ENCODE measurements at places on chromosomes 7 and 10.
A peak's percentile ranks its signal among the peaks of the same experiment; 100 is the strongest.

- peak; percentile 17 for DNase-seq
Observed at GRCh38 chr7:69245646-69246045, 352.6 kb upstream of the AUTS2 start.

DNA sequence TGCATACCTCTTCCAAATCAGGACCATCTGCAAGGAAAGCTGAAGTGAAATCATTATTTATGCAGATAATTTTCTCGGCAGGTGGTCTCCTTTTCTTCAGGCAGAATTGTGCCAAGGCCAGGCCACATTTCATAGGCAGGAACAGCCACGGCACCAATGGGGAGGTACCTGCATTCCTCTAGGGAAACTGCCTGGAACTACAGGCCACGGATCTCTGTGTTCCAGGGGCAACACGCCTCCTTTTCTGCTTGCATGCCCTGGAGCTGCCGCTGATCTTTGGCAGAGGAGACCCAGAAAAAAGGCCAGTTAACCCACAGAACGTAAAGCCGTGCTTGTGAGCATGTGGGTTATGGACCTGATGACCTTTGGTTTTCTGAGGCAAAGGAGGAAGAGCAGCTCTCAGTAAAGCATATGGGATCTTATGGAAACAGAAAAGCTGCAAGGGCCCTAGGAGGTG is 111.2 kb upstream of the KIAA1217 start:
- DNase-seq, result no peak

GRCh38 chr10:123842692-123843385 is 48.8 kb downstream of the CPXM2 start:
- no peak for DNase-seq

DNA sequence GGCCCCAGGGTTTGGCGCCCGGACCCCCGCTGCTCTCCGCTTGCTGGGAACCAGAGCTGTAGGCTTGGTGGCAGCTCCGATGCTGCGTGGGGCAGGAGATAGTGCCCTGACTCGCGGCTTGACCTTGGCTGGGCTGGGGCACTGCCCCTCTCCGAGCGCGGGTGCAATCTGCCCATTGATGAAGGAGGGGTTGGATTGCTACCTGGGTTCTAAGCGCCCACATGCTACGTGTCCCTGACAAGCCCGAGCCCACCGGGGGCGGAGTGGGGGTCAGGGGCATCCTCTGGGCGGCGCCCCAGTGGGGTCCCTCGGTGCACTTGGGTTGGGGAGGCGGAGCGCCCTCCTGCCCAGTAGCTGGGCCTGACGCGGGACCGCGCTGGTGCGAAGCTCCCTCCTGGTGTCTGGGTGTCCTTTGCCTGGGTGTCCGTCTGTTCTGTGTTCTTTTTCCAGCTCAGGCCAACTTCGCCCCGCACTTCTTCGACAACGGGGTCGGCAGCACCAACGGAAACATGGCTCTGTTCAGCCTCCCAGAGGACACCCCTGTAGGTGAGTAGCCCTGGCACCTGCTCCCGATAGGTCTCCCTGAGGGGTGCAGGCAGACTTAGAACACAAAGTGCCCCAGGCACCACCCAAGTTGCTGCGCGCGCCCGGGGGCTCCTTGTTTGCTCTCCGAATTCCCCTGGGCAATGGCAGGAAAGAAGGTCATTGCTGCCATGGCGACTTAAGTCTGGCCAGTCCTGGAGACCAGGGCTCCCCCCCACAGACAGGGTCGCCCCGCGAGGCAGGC is 900 bp downstream of the CDHR1 start:
- no peak for DNase-seq

- no peak for DNase-seq
Observed at GRCh38 chr7:25059576-25059975, 65.5 kb downstream of the CYCS start.

DNA sequence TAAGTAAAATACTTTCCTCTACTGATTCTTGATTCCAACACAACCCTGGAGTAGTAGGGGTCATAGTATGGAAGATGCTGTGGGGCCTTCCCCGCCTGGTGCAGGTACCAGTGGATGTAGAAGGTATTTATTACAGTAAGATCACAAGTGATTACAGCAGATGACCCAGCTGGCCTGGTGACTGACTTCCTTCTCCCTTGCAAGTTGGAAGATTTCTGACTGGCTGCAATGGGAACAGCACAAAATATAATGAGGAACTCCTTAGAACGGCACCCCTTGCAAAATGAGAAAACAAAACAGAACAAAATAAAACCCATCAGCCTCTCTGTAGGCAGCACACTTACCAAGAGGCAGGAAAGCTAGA is 61.7 kb upstream of the TARP start:
- DNase-seq, result no peak

- DNase-seq, result no peak
Observed at GRCh38 chr7:115435178-115435577, 513.3 kb downstream of the MDFIC start.

DNA sequence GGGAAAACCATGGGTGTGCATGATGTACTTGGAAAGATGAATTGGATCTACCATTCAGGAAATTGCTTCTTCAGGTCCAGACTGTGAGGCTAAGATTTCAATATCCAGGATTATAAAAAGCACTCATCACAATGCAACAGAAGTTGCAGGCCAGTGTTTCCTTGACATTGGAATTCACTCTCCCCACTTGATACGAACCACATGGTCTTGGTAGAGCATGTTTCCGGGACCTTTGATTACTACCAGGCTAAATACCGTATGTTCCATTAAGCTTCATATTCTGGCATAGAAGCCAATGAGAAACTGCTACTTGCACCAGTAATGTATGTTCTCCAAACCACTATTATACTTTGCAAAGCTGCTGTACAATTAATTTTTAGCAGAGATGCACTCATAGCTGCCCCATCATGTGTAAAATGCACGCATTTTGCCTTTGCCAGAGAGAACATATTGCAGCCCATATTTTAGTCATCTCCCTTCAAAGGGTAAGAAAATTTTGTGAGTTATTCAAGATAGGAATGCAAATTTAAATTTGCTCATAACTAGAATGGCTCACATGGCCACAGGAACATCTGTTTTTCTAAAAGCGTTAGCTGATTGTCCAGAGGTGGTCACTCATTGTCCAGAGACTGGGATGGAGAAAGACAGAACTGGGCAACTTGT is 8.1 kb downstream of the FRMD4A start:
- DNase-seq, result no peak

- peak; percentile 68 for DNase-seq
Observed at GRCh38 chr10:118373786-118374185, 31.7 kb upstream of the FAM204A start.

DNA sequence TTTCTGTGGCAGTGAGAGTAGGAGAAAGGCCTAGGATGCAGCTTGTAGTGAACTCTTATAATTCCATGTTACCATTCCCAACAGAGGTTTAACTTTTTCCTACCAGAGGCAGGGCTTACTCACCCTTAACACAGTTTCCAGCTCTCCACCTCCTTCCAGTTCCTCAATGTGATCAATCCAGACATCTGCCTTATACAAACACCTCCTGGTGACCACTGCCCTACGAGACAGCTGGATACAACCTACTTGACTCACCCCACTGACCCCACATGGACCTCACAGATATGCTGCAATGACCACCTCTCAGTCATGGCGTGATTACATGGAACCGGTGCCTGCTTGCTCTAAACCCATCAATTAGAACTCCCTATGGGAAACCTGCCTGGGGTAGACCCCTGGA is 326.5 kb downstream of the TNS3 start:
- no peak for DNase-seq

DNA sequence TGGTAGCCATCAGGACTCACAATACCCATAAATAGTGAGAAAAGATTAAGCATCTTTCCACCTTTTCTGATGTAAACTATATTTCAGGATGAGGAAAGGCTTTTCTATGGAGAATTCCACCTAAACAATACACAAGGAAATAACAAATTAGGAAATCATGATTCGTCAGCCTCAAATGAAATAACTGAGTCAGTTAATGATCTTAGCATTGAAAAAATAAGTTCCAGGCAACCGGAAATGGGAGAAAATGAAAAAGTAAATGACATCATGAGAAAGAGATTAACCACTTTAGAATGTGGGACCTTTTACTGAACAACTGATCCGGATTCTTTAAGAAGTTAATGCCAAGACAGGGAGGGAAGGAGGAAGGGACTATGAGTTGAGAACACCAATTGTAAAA is 742.3 kb downstream of the TNS3 start:
- no peak for DNase-seq

GRCh38 chr10:80787952-80788351 is 250.2 kb downstream of the SH2D4B start:
- DNase-seq, result no peak

- peak; percentile 60 for DNase-seq
Observed at GRCh38 chr10:112461029-112461887, 14.2 kb downstream of the VTI1A start.

- DNase-seq, result no peak
Observed at GRCh38 chr10:75395066-75395931, 6.3 kb downstream of the ZNF503 start.

GRCh38 chr10:17368708-17369272 is 85.6 kb downstream of the ST8SIA6 start:
- no peak for DNase-seq

DNA sequence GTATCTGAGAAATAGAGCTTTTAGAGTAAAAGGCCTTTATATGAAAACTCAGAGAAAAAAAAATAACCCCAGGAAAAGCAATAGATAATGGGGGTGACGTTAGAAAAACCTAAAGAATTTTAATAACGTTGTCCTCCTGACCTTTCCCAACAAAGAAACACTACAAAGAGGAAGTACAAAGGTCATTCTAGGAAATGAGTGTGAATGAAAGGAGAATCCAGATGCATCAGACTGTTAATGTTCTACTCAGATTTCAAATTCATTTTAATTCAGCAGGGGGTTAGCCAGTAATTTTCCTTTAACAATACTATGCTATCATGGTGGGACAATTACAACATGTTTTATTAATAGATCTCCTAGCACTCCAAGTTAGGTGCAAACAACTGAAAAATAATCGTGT is 73.8 kb upstream of the CDK1 start:
- DNase-seq, result no peak

- no peak for DNase-seq
Observed at GRCh38 chr7:81029511-81029910, 110.7 kb upstream of the SEMA3C start.

DNA sequence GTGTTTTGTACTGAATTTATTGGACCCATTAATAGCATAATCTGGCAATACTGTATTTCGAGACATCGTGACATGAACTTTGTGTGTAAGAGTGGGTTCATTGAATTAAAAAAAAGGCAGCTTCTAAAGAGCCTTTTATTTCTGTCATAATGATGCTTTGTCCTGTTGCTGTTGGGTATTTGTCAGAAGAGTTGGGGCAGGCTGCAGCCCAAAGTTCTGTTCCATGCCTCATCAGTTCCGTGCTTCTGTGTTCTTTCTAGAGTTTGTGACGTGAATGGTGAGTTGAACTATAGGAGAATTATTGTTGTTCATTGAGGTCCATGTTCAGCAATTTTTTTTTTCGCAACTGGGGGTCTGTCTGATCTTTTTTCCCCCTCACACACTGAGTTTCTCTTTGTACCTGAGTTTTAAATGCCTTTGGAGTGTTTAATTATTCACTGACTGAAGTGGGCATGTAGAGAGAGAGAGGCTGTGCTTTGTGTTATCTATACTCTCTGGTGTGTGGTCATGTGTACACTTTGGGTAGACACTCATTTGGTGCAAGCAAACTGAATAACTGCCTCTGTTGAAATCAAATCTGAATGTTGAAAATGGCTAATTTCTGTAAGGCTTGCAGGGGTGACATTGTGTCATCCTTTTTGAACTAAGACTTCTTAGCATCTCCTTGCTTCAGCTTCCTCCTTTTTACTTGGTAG is 69.8 kb downstream of the ADD3 start:
- DNase-seq, result no peak

DNA sequence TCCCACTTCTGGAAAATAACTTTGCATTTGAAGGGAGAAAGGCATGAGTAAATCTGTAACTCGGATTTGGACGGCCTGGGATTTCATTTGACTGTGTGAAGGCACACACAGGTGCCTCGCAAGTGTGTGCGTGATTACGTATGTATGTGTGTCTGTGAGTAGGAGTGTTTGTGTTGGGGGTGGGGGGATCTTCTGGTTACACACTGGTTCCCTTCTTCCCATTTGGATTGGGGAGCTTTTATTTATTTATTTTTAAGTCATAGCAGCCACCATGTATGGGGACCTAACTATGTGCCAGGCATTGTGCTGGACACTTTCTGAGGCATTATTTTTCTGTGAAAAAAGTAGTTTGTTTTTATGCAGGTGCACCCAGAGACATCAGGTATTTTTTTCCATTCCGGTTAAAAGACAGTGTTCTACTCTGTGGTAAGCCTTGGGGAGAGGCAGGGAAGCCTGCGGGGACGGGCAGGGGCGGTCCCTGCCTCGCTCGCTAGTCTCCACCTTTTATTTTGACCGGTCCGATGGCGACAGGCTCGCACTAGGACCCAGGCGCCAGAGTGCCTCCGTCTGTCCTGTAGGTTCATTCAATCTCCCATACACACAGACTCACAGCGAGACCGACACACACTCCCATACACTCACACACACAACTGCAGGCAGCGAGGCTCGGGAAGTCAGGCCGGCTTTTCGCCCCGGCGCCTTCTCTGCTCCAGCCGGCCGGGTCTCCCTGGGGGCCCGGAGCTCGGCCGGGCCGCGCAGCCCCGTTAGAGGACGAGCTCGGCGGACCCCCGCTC is at the start of gene MXI1:
Gene MXI1 (plus strand): TSS at position 595 of the 794 bp plus-strand sequence. CDS start 204 bp downstream, outside the sequence.
- DNase-seq, result no peak

- no peak for DNase-seq
Observed at GRCh38 chr10:10803278-10803677, 214.4 kb upstream of the CELF2 start.

- DNase-seq, result no peak
Observed at GRCh38 chr7:27149842-27150567, 2.4 kb downstream of the HOXA3 start.

DNA sequence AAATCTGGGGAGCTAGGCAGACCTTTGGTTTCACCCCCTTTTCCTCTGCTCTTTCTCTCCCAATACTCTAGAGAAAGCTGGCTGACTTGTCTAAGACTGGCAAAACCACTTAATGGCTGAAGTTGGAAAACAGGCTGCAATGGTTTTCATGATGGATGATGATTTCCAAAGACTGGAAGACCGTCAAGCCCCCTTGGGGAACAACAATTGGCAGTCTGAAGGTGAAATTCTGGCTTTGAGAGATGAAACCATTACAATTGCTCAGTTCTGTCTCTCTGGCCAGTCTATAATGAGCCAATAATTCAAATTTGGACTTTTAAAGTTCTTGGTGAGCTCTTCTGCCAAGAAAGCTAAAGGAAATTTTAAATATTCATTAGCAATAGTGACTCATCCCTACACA is 680.5 kb downstream of the PARD3 start:
- no peak for DNase-seq

GRCh38 chr7:22855049-22855392 is 32.4 kb upstream of the TOMM7 start:
- no peak for DNase-seq

DNA sequence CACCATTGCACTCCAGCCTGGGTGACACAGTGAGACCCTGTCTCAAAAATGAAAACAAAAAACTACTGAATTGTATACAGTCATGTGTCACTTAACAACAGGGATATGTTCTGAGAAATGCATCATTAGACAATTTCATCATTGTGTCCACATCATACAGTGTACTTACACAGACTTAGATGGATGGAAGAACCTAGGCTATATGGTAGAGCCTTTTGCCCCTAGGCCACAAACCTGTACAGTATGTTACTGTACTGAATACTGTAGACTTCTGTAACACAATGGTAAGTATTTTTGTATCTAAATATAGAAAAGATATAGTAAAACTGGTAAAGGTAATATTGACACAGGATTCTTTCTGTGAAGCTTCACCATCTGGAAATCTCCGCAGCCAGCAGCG is 81.7 kb downstream of the KBTBD2 start:
- no peak for DNase-seq

Data from non-pigmented ciliary epithelial cell (primary cell).